CD4-positive, alpha-beta T cell (primary cell): ENCODE measurements at places on chromosomes 5 and 9.

DNA sequence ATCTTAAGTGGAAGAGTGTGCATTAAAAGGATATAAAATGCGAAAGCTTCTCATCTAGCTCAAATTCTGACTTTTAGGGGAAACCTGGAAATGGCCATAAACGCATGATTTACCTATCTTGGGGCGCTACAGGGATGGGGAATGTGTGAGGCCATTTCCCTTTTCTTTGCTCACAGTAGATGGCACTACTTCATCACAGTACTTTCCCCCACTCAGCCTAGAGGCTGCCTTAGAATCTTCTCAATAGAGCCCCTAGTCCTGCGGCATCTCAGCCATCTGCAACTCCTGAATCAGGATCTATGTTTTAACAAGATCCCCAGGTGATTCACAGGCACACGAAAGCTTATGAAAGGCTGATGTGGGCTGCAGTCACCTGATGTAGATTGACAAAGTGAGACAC, 110.8 kb downstream of the LHFPL2 start:
- DNase-seq, result no peak

- DNase-seq, result peak; percentile 80
These were observed at the start of gene CORO2A for GRCh38 chr9:98192503-98193335. Gene CORO2A, minus strand, starts transcription at chr9:98192637. Its CDS starts 34,977 bp downstream, at chr9:98157660.

- no peak for DNase-seq
These were observed 16.6 kb downstream of the ALDH1A1 start for GRCh38 chr9:72936266-72936665.

- DNase-seq, result no peak
These were observed 2.2 kb upstream of the LCN6 start for GRCh38 chr9:136750526-136750925.

GRCh38 chr9:75734802-75735201, 155.7 kb upstream of the PCSK5 start:
- DNase-seq, result no peak

GRCh38 chr9:113958556-113958955, 82.4 kb downstream of the ZNF618 start:
- DNase-seq, result no peak

GRCh38 chr9:34577400-34578240, 11.9 kb downstream of the CNTFR start:
- no peak for DNase-seq

DNA sequence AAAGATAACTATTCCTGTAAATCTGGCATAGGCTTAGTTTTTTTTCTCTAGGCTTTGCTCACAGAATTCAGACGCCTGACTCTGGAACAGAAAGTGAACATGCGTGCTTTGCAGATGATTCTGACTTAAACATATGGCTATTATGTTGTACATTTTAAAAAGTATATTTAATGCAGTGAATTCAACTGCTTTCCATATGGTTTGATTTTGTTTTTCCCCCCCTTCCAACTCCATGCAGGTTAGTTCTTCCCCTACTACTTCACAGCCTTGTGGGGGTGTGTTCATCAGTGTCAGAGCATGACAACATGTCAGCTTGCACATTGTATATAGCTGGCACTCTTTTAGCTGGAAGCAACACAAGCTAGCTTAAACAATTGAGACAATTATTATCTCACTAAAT, 226.8 kb downstream of the TMEM167A start:
- no peak for DNase-seq

DNA sequence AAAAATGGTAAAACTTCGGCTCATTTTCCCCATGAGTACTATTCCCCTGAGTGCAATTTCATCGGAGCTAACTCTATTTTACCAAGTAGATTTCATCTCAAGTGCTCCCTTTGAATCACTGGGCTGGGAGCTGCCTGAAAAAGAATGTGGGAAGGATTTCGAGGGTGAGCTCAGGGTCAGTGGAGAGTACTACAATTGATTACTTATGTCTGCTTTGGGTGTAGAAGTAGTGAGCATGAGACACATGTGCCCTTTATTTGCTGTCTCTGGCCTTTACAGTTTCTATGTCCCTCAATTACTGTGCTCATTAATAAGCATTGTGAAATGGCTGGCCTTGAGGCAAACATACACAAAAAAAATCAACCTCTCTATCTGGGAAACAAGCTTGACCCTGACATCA, 172.7 kb upstream of the RFX3 start:
- no peak for DNase-seq

DNA sequence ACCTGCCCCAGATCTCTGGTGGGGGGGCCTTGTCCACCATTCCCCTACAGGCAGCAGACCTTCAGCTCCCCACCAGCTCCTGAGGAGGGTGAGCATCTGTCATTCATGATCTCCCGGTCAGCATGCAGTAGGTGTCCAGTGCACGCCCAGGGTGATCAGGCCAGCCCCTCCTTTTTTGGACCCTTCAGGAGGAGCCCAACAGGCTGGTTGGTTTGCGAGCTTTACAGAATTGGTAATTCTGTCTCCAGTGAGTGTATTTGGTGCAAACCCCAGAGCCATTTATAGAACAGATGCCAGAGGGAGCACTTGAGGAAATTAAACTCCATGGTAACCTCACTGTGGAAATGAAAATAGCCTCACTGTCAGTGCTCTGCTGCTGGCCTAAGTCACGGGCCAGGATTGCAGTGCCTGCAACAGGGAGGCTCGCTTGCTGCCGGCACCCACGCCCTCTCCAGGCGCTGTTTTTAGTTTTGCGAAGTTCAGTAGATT, 23.4 kb downstream of the WNK2 start:
- DNase-seq, result no peak

GRCh38 chr9:28720746-28721145, 1147.5 kb upstream of the C9orf72 start:
- no peak for DNase-seq

GRCh38 chr5:132459031-132459982, 31.3 kb downstream of the IRF1 start:
- DNase-seq, result no peak

- DNase-seq, result no peak
These were observed 312.2 kb downstream of the SPOCK1 start for GRCh38 chr5:137186759-137187461.

DNA sequence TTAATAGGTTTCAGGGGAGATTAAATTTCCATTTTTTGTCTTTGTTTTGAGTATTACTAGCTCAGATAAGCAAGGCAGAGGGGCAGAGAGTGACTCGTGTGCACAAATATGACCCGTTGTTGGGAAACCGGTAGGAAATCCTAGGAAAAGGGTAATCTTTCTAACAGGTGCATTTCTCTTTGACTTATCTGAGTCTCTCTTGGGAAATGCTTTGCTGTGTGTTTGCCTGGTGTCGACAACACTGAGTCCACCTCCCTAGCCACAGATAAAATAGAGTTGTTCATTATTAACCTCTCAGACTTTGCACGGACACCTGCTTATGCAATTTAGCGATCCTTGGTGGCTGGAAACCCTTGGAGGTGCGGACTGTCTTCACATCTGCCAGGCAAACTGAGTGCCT, 164.2 kb downstream of the FGF1 start:
- DNase-seq, result no peak

GRCh38 chr5:33275391-33275790, 165.4 kb upstream of the TARS1 start:
- DNase-seq, result no peak

DNA sequence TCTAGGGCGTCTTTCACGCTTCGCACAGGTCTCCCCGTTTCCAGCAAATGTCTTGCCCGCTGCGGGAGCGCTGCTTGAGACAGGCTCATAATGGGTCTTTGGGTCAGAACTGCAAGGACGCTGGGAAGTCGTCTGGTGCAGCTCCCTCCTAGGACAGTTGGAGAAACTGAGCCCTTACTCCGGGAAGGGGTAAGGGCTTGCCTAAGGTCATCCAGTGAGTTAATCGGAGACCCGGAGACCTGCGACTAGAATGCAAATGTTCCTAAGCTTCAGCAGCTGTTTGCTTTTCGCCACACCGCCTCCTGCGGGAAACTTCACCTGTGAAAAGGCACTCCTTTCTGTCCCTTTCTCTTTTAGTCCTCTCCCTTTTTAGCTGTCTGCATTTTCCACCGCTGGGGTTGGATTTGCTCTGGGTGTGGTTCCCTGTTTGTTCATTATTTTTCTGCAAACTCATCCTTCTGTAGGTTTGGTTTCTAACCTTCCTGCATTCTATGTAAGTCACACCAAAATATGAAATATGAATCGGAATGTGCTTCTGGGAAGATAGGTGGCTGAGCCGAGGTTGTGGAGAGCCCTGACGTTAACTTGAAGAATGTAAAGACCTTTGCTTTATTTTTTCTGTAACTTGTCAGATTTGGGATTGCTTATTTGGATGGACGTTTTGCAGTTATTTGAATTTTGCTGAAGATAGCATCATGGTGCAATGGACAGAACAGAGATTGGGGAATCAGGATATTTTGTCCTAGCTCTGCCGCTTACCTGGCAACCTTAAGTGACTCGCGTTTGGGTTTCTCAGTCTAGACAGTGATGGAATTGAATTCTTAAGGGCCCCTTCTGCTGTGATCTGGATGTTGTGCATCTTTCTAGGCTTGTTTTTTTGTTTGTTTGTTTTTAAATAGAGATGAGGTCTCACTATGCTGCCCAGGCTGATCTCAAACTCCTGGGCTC, 909 bp downstream of the SLC36A1 start:
- DNase-seq, result peak; percentile 49

DNA sequence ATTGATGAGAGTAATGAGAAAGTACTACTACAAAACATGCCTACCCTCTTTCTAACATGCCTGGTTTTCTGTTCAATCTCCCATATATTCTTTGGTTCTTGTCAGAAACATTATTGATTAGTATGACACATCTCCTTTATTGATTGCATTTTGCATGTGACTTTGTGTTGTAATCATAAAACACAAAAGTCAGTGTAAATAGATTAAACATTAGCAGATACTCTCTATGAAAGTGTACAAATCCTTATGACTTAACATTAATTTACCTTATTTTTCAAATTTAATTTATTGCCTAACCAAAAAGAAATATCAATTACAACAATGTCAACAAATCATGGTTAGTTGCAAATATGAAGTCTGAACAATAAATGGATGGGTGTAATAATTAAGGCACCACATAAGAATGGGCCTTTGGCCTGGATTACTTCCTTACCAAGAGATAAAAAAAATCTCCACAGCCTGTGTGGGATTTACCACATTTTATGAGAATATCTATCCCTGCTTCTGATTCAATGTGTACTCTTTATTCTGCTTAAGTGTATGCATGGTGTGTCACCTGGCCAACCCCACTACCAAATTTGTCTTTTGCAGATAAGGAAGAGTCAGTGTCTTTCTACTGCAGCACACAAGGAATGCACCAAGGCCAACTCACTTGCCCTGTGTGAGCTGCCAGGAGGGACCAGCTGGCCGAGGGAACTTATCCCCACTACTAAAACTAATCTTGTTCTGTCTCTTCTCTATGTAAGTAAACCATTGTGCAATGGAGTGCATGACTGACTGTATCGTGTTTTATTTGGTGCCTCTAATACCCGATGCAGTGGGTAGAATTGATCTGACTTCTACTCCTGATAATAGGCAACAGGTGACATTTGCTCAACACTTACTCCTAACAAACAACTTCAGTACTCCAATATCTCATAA, 1001.9 kb upstream of the CDH10 start:
- no peak for DNase-seq

- no peak for DNase-seq
These were observed 52.8 kb downstream of the MLLT3 start for GRCh38 chr9:20569525-20569924.

- DNase-seq, result no peak
These were observed 18.9 kb upstream of the EGFL7 start for GRCh38 chr9:136643596-136644342.

DNA sequence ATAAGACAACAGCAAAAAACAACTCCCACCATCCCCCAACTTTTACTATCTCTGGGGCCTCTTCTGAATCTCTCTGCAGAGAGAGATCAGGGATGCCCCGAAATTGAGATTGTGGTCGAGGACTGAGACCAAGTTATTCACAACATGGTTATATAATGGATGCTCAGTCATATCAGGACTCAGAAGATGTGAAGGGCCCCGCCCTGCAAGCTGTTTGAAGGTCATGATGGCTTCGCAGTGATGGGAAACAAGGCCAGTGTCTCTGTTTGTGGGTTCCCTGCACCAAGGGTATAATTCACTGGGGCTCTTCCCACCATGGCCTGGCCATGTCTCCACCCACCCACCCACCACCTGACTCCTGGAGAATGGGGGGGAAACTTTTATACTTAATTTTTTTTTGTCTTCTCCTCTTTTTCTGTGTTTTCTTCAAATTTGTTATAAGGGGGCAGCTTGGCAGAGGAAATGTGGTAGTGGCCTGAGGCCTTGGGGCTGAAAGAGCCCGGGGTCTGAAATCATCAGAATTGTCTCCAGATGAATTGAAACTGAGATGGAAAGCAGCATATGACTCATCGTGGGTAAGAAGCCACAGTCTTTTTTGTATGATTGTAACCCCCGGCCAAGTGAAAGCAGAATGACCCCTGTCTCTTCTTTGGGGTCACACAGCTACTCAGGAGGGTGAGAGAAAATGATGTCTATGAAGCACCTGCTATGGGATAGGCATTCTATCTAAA, 15.0 kb upstream of the TEX48 start:
- no peak for DNase-seq

- no peak for DNase-seq
These were observed 614.6 kb upstream of the ITGA1 start for GRCh38 chr5:52173133-52173532.

- DNase-seq, result no peak
These were observed 12.2 kb upstream of the RAPGEF6 start for GRCh38 chr5:131647048-131647769.

DNA sequence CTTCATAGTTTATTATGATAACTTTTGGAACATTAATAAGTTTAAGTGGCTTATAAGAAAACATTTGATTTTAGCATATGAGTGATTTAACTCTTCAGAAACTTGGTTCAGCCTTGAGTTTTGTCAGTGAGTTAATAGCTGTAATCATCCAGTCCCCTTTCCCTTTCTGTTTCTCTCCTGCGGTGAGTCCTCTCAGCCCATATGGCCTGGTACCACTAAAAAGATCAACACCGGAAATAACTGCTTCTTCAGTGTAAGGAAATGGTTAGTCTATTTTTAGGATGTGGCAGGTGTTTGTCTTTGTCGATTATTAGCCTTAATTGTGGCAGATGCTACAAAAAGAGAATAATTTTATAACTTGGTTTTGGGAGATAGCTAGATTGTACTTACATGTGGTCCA, 120.2 kb upstream of the GRHPR start:
- no peak for DNase-seq
